NCI-H1436 (cell line): ENCODE measurements at places on chromosomes 13 and 19.

GRCh38 chr19:33465371-33465770 is 56.2 kb downstream of the PEPD start:
- no peak for DNase-seq

GRCh38 chr13:103443604-103444003 is 377.4 kb upstream of the SLC10A2 start:
- no peak for DNase-seq

- DNase-seq = peak; percentile 31
Observed at GRCh38 chr13:78610381-78610883, 7.1 kb upstream of the POU4F1 start.

GRCh38 chr13:51844862-51845573 is at the start of gene TMEM272:
TMEM272 (minus strand) TSS chr13:51845177; CDS start chr13:51838530, 6,647 bp downstream.
- no peak for DNase-seq

DNA sequence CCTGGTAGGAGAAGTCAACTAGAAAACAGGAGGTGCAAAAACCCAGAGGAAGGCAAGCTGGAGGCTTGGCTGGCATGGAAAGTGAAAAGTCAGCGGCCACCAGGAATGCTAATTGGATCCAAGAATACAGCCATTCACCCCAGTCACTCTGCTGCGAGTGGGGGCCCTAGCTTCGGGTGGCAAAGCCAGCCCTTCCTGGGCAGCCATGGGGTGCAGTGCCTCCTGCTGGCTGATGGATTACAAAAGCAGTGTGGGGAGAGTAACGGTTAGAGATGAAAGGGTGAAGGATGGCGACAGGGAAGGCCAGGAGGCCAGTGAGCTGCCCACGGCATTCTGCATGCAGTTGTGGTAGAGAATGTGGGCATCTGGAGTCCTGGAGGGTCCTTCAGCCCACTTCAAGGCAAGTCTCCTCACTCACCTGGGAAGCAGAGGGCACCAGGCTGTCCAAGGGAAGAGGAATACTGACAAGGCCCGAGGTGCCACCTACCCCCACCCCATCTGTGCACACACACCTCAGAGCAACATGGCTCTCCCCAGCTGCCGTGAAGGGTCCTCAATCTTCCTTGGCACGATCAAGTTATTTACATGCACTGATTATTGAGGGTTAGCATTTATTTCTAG is 20.3 kb upstream of the EPHX3 start:
- DNase-seq = no peak

GRCh38 chr13:98155475-98156109 is 12.7 kb downstream of the FARP1 start:
- no peak for DNase-seq

DNA sequence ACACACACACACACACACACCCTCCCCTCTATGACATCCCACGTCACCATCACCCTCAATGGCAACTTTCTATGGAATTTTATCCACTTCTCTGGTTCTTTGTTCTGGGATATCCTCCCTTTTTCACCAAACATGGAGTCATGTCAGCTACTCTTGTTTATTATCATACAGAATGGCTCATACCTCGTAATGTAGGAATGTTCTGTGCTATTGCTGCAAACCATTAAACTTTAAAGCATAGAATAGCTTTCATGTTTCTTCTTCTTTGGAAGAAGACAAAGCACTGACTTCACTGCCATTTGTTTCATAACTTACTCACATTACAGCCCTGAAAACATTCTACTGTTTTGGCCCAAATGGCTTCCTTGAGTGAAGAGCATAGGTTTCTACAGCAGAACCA is 163.4 kb downstream of the FOXO1 start:
- no peak for DNase-seq

DNA sequence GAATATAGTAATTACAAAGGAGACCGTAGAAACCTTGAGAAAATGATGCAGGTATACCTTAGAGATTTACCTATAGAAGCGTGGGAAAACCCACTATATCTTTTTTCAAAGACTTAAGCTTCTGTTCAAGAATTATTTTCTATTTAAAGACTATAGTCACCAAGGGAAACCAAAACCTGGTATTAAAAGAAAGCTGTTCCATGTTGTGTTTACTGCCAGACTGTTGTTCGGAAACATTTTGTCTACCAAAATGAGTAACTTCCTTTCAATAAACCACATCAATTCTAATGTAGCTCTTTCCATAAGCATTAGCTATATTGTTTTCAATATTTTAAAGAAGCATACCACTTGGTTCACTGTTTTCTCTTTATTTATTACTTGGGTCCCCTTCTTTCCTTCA is 182.9 kb upstream of the SLITRK6 start:
- DNase-seq = no peak

GRCh38 chr13:77143431-77143830 is 116.5 kb upstream of the FBXL3 start:
- no peak for DNase-seq

DNA sequence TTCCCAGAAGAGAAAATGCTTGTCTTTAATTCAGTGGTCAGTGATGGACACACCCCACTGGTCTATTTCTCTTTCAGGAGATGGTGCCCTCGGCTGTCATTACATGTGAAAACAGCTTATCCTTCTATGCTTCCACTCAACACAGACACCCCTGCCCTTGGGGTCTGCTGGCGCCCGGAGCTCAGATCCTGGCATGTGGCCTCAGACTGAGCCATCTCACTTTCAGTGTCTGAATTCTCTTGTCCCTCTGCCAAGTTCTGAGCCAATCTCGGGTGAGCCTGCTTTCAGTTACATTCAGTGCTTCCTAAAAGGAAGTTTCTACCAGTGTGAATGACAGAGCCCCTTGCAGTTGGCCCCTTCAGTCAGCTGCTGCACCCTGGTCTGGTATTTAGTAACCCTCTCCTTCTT is 293.6 kb downstream of the DNAJC15 start:
- DNase-seq = no peak

GRCh38 chr19:6743066-6743465 is 3.6 kb downstream of the TRIP10 start:
- DNase-seq = no peak

- no peak for DNase-seq
Observed at GRCh38 chr19:49488863-49489537, 1.6 kb downstream of the RPL13A start.
